ENCODE measurements at places on chromosomes 6 and 20.

GRCh38 chr6:7445885-7446461 lies 56.4 kb downstream of the RIOK1 start:
- no peak for DNase-seq

GRCh38 chr6:131356161-131356560 lies 216.9 kb upstream of the ARG1 start:
- DNase-seq: no peak

- DNase-seq: no peak
Observed at GRCh38 chr6:139536751-139537617, 162.5 kb upstream of the CITED2 start.

GRCh38 chr20:23340524-23340923 lies 10.1 kb upstream of the NXT1 start:
- DNase-seq: no peak

- no peak for DNase-seq
Observed at GRCh38 chr20:45701873-45702272, at the start of gene WFDC13. Gene WFDC13, plus strand, starts transcription at chr20:45702038. Its CDS starts 86 bp downstream, at chr20:45702124.

DNA sequence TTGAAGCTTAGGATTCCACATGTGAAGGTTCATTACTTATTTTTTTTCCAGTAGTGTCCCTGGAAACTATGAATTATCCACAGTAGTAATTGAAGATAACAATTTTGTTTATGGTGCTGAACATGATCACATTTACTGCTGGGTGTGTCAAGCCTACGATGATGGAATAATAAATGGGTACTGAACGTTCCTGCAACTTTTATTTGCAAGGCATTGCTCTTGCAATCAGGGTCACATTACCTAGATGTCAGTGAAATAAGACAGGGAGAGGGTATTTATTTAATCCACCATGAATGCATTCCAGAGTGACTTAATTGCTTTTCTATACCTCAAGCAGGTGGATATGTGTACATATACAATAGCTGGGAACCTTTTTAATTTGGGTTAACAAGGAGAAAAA lies 27.0 kb upstream of the MLIP start:
- no peak for DNase-seq

GRCh38 chr6:35213298-35213791 lies 411 bp upstream of the SCUBE3 start:
- no peak for DNase-seq

- DNase-seq: no peak
Observed at GRCh38 chr6:148296771-148297170, 45.9 kb upstream of the SASH1 start.

DNA sequence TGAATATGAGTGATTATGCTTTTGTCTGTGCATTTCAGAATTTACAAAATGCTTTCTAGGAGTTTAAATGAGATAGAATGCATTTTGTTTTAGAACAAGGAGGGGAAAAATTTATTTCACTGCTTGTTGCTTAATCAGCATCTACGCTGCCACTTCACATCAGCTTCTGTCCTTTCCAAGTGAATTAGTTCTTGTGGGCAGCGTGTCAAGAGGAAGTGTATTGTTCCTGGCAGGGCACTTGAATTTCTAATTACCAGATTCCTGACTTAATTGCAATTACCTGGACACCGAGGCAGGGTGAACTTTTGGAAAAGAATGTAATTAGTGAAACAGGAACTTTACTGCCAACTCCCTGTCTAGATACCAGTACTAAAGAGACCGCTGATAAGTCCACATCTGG lies 263.5 kb downstream of the TMEM242 start:
- no peak for DNase-seq

DNA sequence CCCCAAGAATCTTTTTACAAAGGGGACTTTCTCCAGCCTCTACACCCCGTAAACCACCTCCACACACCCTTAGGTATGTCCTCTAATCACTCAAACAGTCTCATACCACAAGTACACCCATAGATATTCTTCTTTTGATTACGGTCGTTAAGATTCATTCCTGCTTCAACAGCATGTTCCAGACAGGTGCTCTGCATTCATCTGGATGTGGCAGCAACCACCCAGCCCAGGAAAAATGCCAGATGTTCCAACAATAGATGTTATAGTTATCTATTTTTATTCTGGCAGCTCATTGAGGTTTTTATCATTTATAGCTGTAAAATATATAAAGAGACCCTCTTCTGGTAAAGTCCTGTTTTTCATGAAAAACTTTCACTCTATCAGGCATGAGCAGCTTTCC lies 60.7 kb downstream of the SIM1 start:
- DNase-seq: no peak

- DNase-seq: no peak
Observed at GRCh38 chr6:37473364-37474095, 26.2 kb downstream of the CCDC167 start.

- no peak for DNase-seq
Observed at GRCh38 chr6:106823732-106824351, 150.7 kb downstream of the CD24 start.

DNA sequence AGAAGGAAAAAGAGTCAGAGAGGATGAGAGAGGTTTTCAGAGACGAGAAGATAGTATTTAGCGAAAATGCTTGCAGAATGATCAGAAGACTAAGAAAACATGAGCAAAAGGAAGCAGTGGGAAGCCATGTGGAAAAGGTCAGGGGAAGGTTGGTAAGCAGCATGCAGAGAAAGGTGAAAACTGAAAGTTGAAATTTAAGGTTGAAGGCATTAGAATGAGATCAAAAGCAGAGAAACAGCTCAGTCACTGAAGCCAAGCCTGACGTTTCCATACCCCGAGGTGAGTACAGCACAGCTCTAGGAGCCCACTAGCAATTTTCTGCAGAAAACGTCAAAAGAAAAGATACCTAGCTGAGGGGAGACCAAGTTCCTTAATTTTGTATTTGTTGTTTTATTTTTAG lies 19.1 kb upstream of the TFB1M start:
- DNase-seq: no peak

- peak; percentile 40 for DNase-seq
Observed at GRCh38 chr20:36645998-36646397, at the start of gene SLA2. Gene SLA2, minus strand, starts transcription at chr20:36646196. Its CDS starts 4,861 bp downstream, at chr20:36641335.

DNA sequence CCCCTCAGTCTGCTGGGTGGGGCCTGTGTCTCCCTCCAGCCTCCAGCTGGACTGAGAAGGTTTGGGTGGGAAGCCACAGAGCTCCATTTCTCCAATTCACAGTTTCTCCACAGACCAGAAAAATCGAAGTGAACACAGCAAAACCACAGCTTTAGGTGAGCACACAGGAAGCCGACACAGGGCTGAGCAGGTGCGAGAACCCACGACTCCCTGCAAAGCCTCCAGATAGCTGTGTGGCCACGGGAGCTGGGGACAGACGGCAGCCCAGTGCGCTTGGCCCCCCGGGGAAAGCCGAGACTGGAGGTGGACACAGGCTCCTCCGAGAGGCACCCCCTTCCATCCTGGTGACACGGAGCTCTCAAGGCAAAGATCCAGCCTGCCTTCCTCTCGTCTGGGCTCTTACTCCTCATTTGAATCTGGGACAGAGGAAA lies 29.0 kb upstream of the MPC1 start:
- DNase-seq: no peak
